ENCODE measurements at places on chromosomes 7 and 10.

DNA sequence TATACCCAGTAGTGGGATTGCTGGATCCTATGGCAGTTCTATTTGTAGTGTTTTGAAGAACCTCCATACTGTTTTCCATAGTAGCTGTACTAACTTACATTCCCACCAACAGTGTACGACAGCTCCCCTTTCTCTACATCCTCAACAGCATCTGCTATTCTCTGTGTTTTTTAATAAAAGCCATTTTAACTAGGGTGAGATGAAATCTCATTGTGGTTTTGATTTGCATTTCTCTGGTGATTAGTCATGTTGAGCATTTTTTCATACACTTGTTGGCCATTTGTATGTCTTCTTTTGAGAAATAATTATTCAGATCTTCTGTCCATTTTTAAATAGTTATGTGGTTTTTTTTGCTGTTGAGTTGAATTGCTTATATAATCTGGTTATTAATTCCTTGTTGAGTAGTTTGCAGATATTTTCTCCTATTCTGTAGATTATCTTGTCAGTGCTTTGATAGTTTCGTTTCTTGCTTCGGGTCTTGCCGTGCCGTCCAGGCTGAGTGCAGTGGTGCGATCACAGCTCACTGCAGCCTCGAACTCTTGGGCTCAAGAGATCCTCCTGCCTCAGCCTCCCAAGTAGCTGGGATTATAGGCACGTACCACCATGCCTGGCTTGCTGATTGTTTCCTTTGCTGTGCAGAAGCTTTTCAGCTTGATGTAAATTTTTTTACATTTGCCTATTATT is 12.0 kb downstream of the MTG1 start:
- DNase-seq = no peak

GRCh38 chr7:46955531-46955930 is 626.4 kb downstream of the TNS3 start:
- DNase-seq = no peak

- DNase-seq = no peak
Observed at GRCh38 chr10:47457528-47457820, 26.4 kb downstream of the ANXA8 start.

GRCh38 chr7:875051-875450 is 1.3 kb upstream of the GET4 start:
- DNase-seq = peak; percentile 79

- DNase-seq = no peak
Observed at GRCh38 chr10:1210667-1211066, 154.5 kb downstream of the WDR37 start.
